ENCODE measurements at places on chromosomes 4 and X.

- no peak for DNase-seq
Observed at GRCh38 chr4:147009875-147010274, 64.2 kb upstream of the TTC29 start.

GRCh38 chrX:132022198-132022966 is 720 bp upstream of the STK26 start:
- no peak for DNase-seq

GRCh38 chr4:88208156-88208555 is 49.7 kb upstream of the ABCG2 start:
- DNase-seq = no peak

- no peak for DNase-seq
Observed at GRCh38 chrX:29043746-29044145, 456.5 kb downstream of the IL1RAPL1 start.

DNA sequence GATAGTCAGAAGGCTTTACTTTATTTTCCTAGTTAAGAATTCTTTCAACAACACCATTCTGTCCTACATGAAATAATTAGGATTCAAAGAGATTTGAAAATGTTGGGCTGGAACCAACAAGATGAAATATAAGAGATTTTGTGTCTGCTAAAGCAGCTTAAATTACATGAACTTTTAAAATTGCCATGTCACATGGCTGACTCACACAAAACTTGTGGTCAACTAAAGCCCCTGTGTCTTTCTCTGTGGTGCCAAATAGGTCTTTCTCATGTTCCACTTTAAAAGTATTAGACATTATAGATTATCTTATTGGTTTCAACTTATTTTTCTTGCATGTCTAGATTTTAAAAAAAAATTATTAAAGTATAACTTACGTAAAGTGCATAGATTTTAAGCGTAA is 60.8 kb upstream of the FHL1 start:
- no peak for DNase-seq

- no peak for DNase-seq
Observed at GRCh38 chr4:95023110-95023509, 265.4 kb downstream of the BMPR1B start.

DNA sequence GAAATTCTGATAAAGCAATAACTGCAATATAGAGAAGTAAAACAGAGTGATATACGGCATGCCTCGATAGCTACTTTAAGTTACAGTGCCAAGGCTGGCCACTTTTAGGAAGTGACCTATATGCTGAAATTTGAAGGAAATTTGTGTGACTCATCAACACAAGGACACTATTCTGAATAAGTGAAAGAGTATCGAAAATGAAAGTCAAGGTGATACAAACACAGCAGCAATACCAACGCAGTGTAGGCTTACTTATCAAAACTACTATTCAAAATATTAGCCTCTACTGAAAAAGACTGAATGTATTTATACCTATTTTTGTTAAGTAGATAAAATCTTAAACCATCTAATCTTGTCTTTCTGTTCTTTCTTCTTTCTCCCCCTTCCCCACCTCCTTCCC is 459.9 kb upstream of the GNPDA2 start:
- no peak for DNase-seq

DNA sequence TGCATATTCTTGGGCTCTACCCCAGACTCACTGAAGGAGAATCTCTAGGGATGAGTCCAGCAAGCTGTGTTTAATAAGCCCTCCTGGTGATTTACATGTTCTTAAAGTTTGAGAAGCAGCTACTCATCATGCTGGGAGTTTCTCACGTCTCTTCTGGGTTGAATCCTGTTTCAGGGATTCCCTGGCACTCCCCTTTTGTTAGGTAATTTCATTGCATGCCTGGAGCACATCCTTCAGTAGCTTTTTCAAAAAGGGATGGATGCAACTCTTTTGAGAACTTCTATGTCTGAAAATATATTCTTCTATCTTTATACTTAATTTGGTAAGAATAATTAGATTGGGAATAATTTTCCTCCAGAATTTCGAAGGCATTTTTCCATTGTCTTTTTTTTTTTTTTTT is 4.4 kb downstream of the EVC start:
- DNase-seq = no peak

- no peak for DNase-seq
Observed at GRCh38 chr4:45172636-45173035, 446.3 kb upstream of the GNPDA2 start.

GRCh38 chr4:36870121-36870520 is 374.4 kb upstream of the NWD2 start:
- no peak for DNase-seq

DNA sequence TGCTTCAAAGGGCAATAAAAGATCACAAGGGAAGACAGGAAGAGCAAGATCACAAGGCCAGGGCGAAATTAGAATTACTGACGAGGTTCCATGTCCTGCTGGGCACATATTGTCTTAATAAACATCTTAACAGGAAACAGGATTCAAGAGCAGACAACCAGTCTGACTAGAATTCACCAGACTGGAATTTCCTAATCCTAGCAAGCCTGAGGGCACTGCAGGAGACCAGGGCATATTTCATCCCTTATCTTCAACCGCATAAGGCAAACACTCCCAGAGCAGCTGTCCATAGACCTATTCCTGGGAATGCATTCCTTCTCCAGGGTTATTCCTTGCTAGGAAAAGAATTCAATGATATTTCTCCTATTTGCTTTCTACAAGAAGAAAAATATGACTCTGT is 12.4 kb upstream of the TDO2 start:
- no peak for DNase-seq

DNA sequence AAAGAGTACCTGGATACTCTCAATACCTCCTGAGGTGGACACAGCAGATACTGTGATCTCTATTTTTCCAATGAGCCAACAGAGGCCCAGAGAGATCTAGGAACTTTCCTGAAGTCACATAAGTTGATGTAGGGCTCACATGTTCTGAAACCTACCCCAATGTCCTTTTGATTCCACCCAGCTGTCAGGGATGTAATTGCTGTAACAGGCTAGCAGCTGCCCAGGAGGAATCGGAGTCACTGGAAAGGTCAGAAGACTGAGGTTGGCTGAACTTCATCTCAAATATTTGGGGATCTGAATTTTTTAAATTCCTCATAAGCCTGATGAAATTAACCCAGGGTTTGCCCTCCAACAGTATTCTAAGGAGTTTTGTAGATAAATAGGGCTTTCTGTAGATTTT is 52.5 kb upstream of the PROM1 start:
- DNase-seq = no peak

- DNase-seq = no peak
Observed at GRCh38 chr4:122712782-122713181, 19.7 kb upstream of the BBS12 start.

DNA sequence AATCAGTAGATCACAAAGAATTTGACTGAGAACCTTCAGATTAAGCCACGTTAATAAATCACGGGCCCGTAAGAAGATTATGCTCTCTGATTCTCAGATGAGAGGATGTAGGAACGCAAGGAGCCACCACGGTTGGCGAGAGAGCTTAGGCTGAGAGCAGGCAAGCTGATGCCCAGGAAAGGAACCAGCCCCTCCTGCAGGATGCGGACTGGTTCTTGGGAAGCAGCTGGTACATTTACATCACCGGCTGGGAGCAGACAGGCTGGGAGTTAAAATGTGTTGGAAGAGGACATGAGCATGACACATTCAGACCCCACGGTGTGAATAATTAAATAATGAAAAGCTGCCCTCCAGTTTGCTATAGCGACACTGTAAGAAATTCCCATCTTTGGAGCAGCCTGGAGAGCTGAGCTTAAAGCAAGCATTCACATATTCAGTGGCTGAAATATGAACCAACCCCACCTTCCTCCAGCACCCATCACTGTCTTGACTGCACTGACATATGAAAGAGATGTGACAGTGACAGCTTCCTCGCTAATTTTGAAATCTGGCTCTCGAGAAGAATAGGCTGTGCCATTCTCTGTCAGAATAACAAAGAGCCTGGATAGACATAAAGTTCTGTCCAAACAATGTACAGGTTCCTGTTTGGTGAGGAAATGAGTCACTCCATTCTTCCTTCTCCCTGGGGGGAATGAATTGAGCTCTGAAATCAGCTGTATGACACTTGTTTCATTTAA is 33.1 kb downstream of the LNX1 start:
- no peak for DNase-seq

- no peak for DNase-seq
Observed at GRCh38 chr4:723751-724530, 18.3 kb downstream of the PCGF3 start.

GRCh38 chr4:8290701-8290970 is 21.1 kb downstream of the HTRA3 start:
- DNase-seq = no peak

GRCh38 chr4:8652181-8653078 is 59.9 kb downstream of the CPZ start:
- DNase-seq = no peak

GRCh38 chr4:81694176-81694913 is 222.6 kb upstream of the RASGEF1B start:
- DNase-seq = no peak

DNA sequence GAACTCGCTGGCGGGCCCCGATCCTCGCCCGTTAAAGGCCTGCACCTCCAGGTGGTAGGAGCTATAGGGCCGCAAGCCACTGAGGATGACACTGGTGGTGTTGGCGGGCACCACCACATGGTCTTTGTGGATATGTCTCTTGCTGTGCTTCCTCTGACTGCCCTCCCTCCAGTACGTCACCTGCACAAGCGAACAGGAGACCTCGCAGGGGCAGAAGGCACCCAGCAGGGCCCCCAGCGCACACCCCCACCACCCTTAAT is 20.7 kb downstream of the L1CAM start:
- DNase-seq = no peak

DNA sequence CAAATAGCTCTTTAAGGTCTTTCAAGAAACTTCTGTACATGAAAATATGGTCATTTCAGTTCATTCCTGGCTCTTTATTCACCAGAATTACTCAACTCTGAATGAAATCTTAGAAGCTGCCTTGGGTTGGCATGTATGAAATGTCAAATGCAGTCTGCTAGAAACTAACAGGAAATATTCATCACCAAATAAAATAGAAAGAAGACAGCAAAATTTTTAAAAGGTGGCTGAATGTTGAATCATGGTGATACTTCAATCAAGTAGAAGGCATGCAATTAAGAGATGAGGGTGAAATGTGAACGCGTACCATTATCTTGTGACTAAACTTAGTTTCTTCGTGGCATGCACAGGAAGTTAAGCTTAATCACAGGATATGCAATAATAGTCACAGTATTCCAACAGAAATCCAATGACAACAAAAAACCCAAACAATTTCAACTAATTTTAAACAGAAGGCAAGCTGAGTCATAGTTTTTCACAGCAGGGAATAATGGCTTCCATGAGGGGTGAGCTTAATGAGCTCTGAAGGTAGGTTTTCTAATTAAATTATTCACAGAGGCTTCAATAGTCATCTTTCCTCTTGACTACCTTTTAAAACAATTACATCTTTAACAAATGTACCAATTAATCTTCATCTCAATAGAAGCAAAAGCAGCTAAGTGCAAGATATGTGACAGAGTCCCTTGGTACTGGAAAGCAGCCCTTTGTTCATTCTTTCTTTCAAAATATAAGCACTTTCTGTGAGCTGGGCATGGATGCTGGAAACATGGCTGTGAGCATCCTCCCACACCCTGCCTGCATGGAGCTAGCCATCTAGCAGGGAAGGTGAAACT is 44.5 kb downstream of the SCFD2 start:
- DNase-seq = peak; percentile 49

- no peak for DNase-seq
Observed at GRCh38 chr4:42703813-42704212, 46.9 kb upstream of the ATP8A1 start.

DNA sequence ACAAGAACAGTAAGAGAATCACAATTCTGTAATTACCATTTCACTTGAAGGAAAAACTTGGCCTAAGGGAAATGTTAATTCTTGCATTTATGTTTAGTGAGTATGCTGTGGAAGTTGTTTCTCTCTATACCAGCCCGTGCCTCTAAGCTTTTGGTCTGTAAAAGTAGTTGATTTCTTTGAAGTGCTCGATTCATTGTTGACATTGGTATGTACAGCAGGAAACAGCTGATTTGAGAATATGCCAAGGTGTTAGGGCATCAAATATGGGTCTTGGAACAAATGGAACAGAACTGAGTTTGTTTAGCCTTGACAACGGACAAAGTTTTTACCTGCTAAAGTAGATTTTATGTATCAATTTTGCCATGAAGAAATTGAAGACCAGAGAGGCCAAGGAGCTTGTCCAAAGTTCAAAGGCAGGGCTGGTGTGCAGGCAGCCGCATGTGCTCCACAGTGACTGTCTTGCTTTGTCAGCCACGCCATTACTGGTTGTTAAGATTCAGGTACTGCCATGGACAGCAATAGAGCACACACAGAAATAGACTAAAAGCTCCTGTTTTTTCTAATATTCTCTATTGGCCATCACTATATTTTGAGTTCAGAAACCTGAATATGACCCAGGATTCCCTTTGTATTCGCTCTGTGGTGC is 75.5 kb upstream of the TLR3 start:
- no peak for DNase-seq

DNA sequence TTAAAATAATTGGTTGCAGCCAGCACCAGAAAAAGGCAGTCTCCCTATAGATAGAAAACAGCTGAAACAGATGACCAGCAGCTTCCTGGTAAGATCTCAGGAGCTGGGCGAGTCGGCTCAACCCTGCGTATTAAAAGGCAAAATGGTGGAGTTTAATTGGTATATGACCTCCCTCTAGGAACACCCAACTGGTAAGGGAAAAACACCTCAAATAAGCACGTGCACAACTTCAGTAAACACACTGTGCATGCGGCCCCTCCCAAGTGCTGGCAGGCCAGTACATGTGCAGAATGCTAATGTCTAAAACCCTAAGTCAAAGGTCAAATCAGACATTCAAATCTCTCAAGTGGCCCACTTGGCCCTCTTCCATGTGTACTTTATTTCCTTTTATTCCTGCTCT is 103.2 kb upstream of the PDE5A start:
- DNase-seq = no peak

DNA sequence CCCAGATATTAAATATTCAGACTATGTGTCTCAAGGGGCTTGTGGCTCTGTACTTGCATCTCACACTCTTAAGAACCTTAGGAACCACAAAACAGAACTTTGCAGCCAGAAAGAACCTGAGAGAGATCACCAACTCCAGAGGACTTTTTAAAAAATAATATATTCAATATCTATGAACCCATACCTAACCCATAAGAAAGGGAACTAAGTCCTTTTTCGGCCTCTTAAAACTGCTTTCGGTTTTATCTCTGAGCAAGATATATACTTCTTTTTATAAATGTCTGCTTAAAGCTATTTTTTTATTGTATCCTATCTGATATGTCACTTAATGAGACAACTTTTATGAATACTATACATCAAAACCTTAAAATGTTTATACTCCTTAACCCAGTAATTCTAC is 10.9 kb downstream of the SMARCA1 start:
- DNase-seq = no peak

GRCh38 chr4:112231779-112232713 is at the start of gene AP1AR:
Gene AP1AR (plus strand): TSS chr4:112231787. CDS start chr4:112232092, 305 bp downstream.
- DNase-seq = peak; percentile 54

All from HS-27A (cell line).